ENCODE measurements at places on chromosomes 5 and 9.

- no peak for DNase-seq
These were observed 284.8 kb upstream of the DMRT1 start for GRCh38 chr9:556675-557074.

GRCh38 chr5:168341178-168341577 is 49.7 kb downstream of the WWC1 start:
- DNase-seq: no peak

GRCh38 chr5:150153957-150154617 is 1.6 kb downstream of the PDGFRB start:
- DNase-seq: no peak

- DNase-seq: no peak
These were observed 1158.7 kb downstream of the DTWD2 start for GRCh38 chr5:117829646-117830045.

- no peak for DNase-seq
These were observed 16.6 kb upstream of the EGFL7 start for GRCh38 chr9:136645903-136646754.

- DNase-seq: no peak
These were observed 27.4 kb downstream of the DROSHA start for GRCh38 chr5:31504529-31504928.
